Head of caudate nucleus (tissue), 42 donors: ENCODE measurements at places on chromosomes 3 and 15.

DNA sequence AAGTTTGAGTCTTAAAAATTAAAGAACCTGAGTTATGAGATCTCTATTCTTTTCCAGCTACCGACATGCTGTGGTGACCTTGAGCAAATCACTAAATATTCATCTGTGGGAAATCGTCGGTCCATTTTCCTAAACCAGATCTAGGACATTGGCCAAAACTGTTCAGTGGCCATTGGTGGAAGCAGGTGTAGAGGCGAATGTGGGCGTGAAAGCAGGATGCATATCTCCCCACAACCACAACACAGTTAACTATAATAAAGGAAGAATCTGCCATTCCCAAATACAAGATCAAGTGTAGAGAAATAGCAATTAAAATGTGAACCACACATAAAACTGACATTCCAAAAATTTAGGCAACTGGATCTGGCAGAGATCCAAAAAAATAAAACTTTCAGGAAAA, 129.9 kb downstream of the P3H2 start:
- no peak for DNase-seq

- DNase-seq, result no peak
Measured at GRCh38 chr3:16886303-16886683, 1.5 kb downstream of the PLCL2 start.

GRCh38 chr15:60394689-60395097, 3.1 kb downstream of the ANXA2 start:
- no peak for DNase-seq

GRCh38 chr3:141436180-141436579, 50.6 kb upstream of the RASA2 start:
- DNase-seq, result no peak

GRCh38 chr3:81500039-81500438, 261.4 kb downstream of the GBE1 start:
- DNase-seq, result no peak

DNA sequence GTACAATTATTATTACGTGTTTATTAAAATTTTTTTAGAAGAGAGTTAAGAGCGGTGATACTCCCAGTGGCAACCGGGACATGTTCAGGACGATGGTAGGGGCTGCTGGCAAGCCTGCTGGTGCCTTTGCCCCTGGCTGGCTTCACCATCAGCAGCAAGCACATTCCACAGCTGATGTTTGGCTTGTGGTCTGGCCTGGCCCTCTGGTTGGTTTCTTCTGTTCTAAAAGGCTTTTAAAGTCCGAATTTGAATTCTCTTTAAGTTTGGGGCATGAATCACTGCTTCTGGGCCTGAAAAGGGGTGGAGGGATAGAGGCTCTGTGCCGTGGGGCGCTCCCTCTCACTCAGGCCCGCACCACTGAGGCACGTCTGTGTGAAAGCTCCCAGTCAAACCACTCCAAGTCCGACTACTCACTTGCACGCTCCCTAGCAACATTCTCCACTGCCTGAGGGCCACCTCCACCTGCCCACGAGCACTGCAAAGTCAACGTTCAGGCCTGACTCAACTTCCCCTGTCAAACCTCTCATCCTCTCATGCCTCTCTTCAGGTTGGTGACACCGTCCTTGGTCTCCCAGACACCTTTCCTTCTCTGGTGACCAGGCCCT, 10.1 kb downstream of the ITGA11 start:
- no peak for DNase-seq

DNA sequence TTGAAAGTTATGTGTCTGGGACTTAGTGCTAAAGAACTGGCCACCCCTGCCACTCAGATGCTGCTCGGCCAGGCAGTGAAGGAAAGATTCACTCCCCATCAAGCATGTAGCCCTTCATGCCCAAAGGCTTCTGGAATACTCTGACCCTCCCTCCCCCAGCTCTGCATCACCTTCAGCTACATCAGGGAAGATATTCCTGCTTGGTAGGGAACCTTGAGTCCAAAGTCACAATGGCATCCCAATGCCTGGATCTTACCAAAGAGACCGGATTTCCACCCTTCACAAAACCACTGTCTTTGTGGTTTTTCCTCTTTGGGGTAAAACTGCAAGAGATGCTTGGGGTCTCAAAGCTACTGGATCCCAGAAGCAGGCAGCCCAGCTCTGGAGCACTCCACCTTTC, 18.2 kb upstream of the BCL2A1 start:
- no peak for DNase-seq

DNA sequence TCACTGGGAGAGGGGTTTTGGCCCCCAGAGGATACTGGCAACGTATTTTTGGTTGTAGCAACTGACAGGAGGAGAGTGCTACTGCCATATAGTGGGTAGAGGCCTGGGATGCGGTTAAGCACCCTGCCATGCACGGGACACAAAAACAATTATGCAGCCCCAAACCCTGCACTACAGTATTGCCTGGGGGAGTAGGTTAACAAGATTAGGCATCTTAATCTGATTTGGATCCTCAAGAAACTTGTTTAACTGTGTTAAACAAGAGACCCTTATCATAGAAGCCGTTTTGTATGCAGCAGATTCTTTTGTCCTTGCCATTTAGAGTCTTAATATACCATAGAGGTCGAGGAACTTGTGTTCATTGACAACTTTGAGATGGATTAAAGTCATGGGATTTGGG, 3.4 kb downstream of the PHLDB2 start:
- no peak for DNase-seq

DNA sequence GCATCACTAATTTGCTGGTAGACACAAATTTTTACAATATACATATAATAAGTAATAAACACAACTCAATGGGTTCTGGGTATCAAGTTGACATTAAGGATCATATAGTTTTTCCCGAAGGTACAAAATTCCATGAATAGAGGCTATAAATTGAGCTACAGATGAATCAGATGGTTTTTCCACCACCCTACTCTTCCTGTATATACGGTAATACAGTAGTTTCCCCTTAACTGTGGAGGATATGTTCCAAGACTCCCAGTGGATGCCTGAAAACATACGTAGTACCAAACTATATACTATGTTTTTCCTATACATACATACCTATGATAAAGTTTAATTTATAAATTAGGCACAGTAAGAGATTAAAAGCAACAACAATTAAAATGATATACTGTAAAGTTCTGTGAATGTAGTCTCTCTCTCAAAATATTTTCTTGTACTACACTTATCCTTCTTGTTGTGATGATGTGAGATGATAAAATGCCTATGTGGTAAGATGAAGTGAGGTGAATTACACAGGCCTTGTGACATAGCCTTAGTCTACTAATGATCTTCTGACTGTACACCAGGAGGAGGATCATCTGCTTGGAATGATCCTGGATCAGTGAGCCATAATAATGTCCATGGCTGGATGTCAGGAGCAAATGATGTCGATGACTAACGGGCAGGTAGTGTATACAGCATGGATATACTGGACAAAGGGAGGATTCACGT, 116.7 kb downstream of the NR1I2 start:
- DNase-seq, result no peak

- no peak for DNase-seq
Measured at GRCh38 chr3:191119415-191120295, 79.4 kb upstream of the OSTN start.

DNA sequence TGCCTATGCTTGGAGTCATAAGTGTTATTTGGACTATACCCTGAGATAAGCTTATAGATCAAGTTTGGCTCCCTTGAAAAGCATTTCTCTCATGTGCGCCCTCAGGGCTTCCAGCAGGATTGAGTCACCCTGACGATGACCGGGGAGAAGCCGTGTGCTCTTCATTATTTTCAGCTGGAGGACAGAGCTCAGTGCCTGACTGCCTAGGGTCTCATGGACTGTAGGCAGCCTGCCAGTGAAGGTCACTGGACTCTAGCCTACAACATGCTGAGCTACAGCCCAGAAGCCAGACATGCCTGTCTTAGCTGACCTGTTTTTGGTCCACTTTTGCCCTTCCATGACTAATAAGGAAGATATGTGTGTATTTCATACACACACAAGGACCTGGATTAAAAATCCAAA, 31.6 kb upstream of the NUDT16 start:
- DNase-seq, result no peak

- DNase-seq, result no peak
Measured at GRCh38 chr3:8563597-8563996, 62.0 kb downstream of the LMCD1 start.

GRCh38 chr3:43019006-43019809, 40.1 kb downstream of the GASK1A start:
- DNase-seq, result no peak

- no peak for DNase-seq
Measured at GRCh38 chr15:72086920-72087648, 30.9 kb downstream of the MYO9A start.

DNA sequence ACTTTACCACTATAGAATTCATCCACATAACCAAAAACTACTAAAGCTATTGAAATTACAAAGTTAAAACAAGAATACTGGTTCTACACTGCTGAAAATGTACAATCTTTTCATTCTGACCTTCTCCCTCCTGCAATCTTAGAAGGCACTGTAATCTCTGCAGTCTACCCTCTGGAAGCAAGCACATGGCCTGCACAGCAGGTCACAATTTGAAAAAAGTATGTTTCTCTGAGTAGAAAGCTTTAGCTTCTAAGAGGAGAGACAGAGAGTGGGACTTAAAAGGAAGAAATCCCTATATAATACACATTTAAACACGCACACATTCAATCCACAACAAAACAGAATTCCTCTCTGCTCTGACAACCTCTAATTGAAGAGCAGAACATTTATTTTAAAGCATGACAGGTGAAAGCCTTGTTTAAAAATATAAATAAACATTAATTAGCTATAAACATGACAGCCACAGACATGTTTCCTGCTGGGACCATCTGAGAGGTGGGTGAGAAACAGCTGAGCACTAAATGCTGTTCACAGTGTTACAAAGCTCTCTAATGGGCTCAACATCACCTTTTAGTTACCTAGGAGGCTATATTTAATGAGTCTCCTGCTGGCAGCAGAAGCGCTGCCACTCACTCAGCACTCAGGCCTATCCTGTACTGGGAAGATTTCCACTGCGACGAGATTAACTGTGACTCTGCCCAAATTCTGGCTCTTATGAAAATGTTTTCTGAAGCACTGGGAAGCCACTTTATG, 447.4 kb downstream of the AGBL1 start:
- no peak for DNase-seq

DNA sequence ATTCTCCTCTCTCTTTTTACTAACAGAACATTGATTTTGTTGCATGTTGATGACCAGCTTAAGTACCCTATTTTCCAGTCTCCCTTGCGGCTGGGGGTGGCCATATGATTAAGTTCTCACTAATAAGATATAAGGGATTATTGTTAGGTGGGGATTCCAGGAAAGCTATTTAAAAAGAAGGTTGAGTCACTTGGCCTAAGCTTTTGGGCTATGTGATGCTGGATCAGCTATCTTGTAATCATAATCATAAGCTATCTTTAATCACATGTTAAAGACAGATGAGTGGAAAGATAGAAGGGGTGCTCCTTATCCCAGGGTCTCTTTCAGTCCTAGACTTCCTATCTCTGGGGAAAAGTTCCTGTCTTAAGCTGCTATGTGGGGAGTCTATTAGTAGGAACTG, 59.9 kb downstream of the CGNL1 start:
- no peak for DNase-seq

DNA sequence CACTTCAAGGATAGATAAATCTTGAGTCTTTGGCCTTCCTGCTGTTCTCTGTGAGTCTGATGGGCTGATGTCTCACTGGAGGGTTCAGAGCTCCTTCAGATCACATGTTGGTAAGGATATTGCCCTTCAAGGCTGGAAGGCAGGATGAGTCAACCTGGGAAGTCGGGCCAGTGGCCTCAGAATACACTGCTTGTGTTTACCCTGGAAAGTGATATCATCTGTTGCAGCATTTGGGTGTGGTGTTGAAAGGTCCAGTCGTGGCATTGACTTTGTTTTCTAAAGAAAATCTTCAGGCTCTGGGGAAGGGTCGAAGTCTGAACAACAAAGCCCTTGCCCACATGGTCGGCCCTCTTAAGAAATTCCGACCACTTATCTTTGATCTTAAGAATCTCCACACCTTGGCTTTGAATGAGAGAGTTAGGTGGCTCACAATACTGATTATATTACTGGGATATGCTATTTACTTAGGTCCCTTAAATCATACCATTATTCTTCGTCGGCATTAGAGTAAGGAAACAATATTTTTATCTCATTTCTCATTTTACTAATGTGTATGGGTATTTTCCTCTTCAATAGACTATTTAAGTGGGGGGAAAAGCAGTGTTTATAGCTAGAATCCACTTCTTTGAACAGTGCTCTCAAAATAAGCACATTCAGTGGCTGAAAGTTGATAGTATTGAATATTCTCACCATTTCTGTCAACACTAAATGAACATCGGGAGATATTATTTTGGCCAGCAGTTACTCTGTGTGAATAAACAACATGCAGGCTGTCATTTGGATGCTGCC, 303.9 kb upstream of the RASGRP1 start:
- no peak for DNase-seq

DNA sequence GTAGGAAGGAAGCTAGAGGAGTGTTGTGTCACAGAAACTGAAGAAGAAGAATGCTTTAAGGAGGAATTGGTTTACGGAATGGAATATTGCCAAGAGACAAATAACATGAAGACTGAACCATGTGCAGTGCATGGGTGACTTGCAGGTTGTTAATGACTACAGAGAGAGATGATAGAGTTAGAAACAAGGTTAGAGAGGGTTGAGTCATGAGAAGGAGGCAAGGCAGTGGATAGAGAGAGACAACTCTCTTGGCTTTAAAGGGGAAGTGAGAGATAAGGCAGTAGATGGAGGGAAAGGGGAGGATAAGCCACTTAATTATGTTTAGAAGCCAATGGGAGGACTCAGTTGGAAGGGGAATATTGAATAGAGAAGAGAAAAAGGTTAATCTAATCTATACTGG, 119.3 kb upstream of the CCNL1 start:
- DNase-seq, result no peak

GRCh38 chr3:13505147-13506130, 25.3 kb downstream of the HDAC11 start:
- DNase-seq, result no peak
